ENCODE measurements at places on chromosomes 6 and 20. TPM values are rescaled to one million over a fixed set of nuclear protein-coding genes. Genes with fewer than 3 reads are reported as not detected.

DNA sequence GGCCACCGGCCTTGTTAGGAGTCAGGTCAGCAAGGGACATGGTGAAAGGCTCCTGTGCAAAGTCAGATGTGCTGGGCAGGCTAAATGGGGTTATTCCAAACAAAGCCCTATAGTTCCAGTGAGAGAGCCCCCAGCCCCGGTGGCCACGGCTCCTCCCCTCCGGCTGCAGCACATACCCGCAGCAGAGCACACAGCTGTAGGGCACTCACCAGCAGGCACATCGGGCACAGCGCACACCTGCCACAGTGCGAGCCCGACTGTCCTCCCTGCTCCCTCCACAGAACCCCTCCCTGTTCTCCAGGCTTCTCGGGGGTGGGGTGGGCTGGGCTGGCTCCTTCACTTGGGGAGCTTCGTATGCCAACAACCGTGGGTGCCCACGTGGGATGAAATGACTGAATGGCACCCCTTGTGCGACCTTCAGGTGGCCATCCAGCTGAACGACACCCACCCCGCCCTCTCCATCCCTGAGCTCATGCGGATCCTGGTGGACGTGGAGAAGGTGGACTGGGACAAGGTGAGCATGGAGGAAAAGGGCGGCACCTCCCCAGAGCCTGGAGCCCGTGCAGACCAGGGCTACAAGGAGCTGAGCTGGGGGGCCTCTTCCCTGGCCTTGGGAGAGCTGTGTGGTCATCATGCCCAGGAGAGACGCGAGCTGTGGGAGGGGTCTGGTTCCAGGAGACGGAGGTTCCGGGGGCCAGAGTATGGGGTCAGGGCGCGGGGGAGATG is 30.9 kb downstream of the PYGB start:
- no peaks in the 10 kb centered on the region for H3K4me1 ChIP-seq
- H3K36me3 ChIP-seq, result peaks cover 18% of the 10 kb centered on the region
- H3K27ac ChIP-seq, result no peak overlapping the region
- H3K27me3 ChIP-seq, result no peaks in the 10 kb centered on the region
- H3K4me3 ChIP-seq, result no peak overlapping the region

- peaks cover 3% of the 10 kb centered on the region for H3K36me3 ChIP-seq
- no peaks in the 10 kb centered on the region for H3K27me3 ChIP-seq
- no peak overlapping the region for H3K4me3 ChIP-seq
- DNase-seq, result no peak
Observed at GRCh38 chr6:170365593-170365992, 59.0 kb downstream of the FAM120B start.

- DNase-seq, result peak; percentile 78
- H3K36me3 ChIP-seq, result no peaks in the 10 kb centered on the region
- no peaks in the 10 kb centered on the region for H3K4me1 ChIP-seq
Observed at GRCh38 chr6:110537208-110538123, 61.1 kb upstream of the SLC22A16 start.

GRCh38 chr20:61950641-61951071 is 115.0 kb downstream of the TAF4 start:
- no peak overlapping the region for H3K4me3 ChIP-seq
- no peaks in the 10 kb centered on the region for H3K27me3 ChIP-seq
- no peak for DNase-seq
- no peak overlapping the region for H3K27ac ChIP-seq

GRCh38 chr20:57794600-57795341 is 85.0 kb upstream of the PMEPA1 start:
- no peaks in the 10 kb centered on the region for H3K36me3 ChIP-seq
- no peaks in the 10 kb centered on the region for H3K4me1 ChIP-seq
- no peaks in the 10 kb centered on the region for H3K27me3 ChIP-seq
- H3K27ac ChIP-seq, result no peak overlapping the region

- H3K27ac ChIP-seq, result peak overlapping the region; percentile 87
- no peaks in the 10 kb centered on the region for H3K36me3 ChIP-seq
- no peak overlapping the region for H3K4me3 ChIP-seq
- peaks cover 12% of the 10 kb centered on the region for H3K4me1 ChIP-seq
- no peaks in the 10 kb centered on the region for H3K27me3 ChIP-seq
Observed at GRCh38 chr20:57680934-57681914, 28.6 kb downstream of the PMEPA1 start.

- DNase-seq, result peak; percentile 63
- H3K27me3 ChIP-seq, result no peaks in the 10 kb centered on the region
- H3K4me3 ChIP-seq, result no peak overlapping the region
Observed at GRCh38 chr6:11938285-11938890, 73.7 kb upstream of the HIVEP1 start.

DNA sequence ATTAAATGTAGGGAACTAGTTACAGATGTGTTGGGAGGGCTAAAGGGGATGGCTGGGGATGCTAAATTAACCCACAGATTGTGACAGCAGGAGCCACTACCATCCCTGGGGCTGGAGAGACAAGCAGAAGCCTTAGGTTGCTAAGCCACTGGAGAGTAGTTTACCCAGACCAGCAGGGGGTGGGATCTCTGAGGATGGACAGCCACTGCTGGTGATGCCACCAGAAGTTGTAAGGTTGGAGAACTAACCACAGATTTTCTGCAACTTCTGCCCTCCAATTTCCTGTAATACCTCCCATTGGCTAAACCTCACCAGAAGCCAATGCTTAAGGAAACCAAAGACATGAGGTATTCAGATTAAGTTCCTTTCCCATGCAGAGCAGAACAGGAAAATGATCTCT is 139.6 kb upstream of the NOX3 start:
- no peak for DNase-seq
- H3K27me3 ChIP-seq, result no peaks in the 10 kb centered on the region
- H3K4me1 ChIP-seq, result no peaks in the 10 kb centered on the region
- H3K36me3 ChIP-seq, result no peaks in the 10 kb centered on the region

DNA sequence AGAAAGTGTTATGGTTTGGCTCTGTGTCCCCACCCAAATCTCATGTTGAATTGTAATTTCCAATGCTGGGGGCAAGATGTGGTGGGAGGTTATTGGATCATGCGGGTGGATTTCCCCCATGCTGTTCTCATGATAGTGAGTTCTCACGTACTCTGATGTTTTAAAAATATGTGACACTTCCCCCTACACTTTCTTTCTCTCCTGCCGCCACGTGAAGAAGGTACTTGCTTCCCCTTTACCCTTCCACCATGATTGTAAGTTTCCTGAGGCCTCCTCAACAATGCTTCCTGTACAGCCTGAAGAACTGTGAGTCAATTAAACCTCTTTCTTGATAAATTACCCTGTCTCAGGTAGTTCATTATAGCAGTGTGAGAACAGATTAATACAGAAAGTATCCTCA is 150.8 kb downstream of the TMEM200A start:
- no peak overlapping the region for H3K4me3 ChIP-seq
- no peaks in the 10 kb centered on the region for H3K4me1 ChIP-seq
- no peak for DNase-seq
- no peaks in the 10 kb centered on the region for H3K27me3 ChIP-seq

- H3K4me1 ChIP-seq, result no peaks in the 10 kb centered on the region
- no peaks in the 10 kb centered on the region for H3K36me3 ChIP-seq
- H3K4me3 ChIP-seq, result no peak overlapping the region
Observed at GRCh38 chr6:112014483-112014882, 39.4 kb upstream of the CCN6 start.

DNA sequence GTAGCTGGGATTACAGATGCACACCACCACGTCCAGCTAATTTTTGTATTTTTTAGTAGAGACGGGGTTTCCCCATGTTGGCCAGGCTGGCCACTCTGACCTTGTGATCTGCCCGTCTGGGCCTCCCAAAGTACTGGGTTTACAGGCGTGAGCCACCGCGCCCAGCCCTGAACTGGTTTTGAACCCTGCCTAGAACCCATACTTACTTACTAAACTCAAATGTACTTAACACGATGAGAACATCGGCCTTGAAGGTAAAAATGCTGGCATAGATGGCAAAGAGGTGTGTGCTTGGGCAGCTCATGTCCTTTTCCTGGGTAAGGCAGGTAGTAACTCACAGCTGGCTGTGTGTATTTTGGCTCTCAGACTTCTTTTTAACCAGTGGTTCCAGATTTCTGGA is 3.2 kb upstream of the ARMC12 start:
- H3K36me3 ChIP-seq, result no peaks in the 10 kb centered on the region
- H3K27ac ChIP-seq, result no peak overlapping the region
- H3K4me3 ChIP-seq, result no peak overlapping the region
- DNase-seq, result peak; percentile 33
- H3K27me3 ChIP-seq, result no peaks in the 10 kb centered on the region

- DNase-seq, result peak; percentile 88
- H3K27ac ChIP-seq, result peak overlapping the region; percentile 87
- no peaks in the 10 kb centered on the region for H3K27me3 ChIP-seq
- peaks cover 8% of the 10 kb centered on the region for H3K4me1 ChIP-seq
Observed at GRCh38 chr6:36334832-36335459, 1.7 kb downstream of the BNIP5 start.

SIRPB1 gene
- polyA plus RNA-seq, result not detected

EPB41L1 gene
- 10.5 TPM for polyA plus RNA-seq

OR12D1 gene
- not detected for polyA plus RNA-seq

SLC26A8 gene
- not detected for polyA plus RNA-seq

Data from small intestine (tissue), 16 donors.